ENCODE measurements at places on chromosomes 12 and 14. TPM values are rescaled to one million over a fixed set of nuclear protein-coding genes. Genes with fewer than 3 reads are reported as not detected.

UNC79 gene
- total RNA-seq: 2.5 TPM

ADCY4 gene
- 0.35 TPM for total RNA-seq

NANOG gene
- 229 TPM for total RNA-seq

- H3K4me3 ChIP-seq: no peak overlapping the region
- H3K4me1 ChIP-seq: peaks cover 14% of the 10 kb centered on the region
- no peaks in the 10 kb centered on the region for H3K36me3 ChIP-seq
- DNase-seq: no peak
- H3K27me3 ChIP-seq: no peaks in the 10 kb centered on the region
Observed at GRCh38 chr12:124523071-124523470, 44.3 kb downstream of the NCOR2 start.

GRCh38 chr12:47885012-47885501 lies 19.7 kb downstream of the VDR start:
- no peak for DNase-seq
- H3K27ac ChIP-seq: no peak overlapping the region
- H3K4me1 ChIP-seq: peaks cover 3% of the 10 kb centered on the region
- no peaks in the 10 kb centered on the region for H3K36me3 ChIP-seq
- no peaks in the 10 kb centered on the region for H3K27me3 ChIP-seq

DNA sequence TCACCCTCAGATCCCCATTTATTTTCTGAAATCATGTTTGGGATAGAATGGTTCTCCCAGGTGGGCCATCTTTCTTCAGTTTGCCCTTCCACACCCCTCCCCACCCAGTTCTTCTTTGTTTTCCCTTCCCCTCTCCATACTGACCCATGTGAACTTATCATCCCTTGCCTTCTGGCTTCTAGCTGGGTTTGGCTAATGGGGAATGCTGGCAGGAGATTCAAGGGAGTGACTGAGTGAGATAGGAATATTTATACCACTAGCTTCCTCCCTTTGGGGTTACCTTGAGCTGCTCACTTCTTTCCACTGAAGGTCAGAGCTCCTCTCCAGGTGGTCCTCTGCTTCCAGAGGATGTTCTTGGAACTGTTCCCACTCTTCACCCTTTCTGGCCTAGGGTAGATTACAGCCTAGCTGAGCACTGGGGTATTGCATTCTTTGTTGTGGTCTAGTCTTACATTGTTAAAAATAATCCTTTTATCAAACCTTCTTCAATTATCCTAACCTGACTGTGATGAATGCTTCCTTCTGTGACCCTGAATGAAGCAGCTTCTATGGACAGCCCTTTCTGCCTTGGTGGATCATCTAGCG lies 88.3 kb upstream of the ATP2B1 start:
- no peak overlapping the region for H3K4me3 ChIP-seq
- no peak overlapping the region for H3K27ac ChIP-seq
- no peaks in the 10 kb centered on the region for H3K27me3 ChIP-seq
- no peaks in the 10 kb centered on the region for H3K36me3 ChIP-seq

GRCh38 chr12:76265424-76266180 lies 82.6 kb downstream of the BBS10 start:
- H3K4me1 ChIP-seq: no peaks in the 10 kb centered on the region
- H3K27me3 ChIP-seq: no peaks in the 10 kb centered on the region
- no peak for DNase-seq

DNA sequence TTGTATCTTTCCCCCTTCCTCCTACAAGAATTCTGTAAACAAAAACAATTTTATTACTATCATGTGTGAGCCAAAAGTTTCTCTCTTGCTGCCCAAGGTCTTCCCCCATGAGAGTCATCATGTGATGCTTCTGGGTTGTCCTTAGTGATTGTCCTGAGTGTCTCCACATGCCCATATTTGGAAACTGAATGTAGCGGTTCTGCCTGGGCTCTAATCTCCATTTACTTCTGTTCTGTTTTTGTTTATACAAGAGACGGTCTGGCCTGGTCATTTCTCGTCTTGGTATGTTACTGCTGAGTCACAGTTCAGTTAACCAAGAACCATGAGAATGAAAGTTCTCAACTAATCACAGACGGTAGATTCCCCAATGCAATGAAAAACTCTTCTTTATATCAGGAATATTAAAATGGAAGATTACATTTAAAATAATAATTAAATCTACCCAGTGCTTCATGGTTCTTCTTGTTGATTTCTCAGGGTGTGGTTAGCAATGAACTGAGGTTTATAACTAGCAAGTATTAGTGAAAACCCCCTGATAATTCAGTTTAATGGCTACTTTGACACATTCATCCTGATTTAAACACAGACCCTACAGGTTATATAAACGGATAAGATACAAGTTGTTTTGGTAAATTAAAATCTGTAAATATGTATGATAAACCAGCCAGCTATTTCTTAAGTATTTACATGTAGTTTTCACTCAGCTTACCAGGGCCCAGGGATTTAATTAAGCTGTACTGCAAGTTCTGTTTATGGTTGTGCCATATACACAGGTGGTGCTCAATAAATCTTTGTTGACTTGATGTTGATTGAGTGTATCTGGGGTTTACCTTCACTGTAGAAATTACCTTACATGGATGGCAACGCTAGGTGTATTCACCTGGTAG lies 81.1 kb downstream of the PELI2 start:
- H3K27ac ChIP-seq: no peak overlapping the region
- DNase-seq: no peak
- no peaks in the 10 kb centered on the region for H3K36me3 ChIP-seq
- no peaks in the 10 kb centered on the region for H3K27me3 ChIP-seq
- peaks cover 4% of the 10 kb centered on the region for H3K4me1 ChIP-seq

- H3K36me3 ChIP-seq: no peaks in the 10 kb centered on the region
- no peaks in the 10 kb centered on the region for H3K27me3 ChIP-seq
- H3K4me1 ChIP-seq: no peaks in the 10 kb centered on the region
- no peak overlapping the region for H3K27ac ChIP-seq
- DNase-seq: peak; percentile 10
Observed at GRCh38 chr12:39990122-39991101, 115.5 kb downstream of the SLC2A13 start.

GRCh38 chr12:55008944-55009585 lies 10.7 kb upstream of the NEUROD4 start:
- peaks cover 2% of the 10 kb centered on the region for H3K4me1 ChIP-seq
- H3K36me3 ChIP-seq: no peaks in the 10 kb centered on the region
- no peak overlapping the region for H3K4me3 ChIP-seq
- H3K27ac ChIP-seq: no peak overlapping the region

Data from H1 (cell line).